Activated CD4-positive, alpha-beta T cell treated with anti-CD3 and anti-CD28 coated beads for 4 hours (primary cell): ENCODE measurements at places on chromosomes 4 and X.
A peak's percentile ranks its signal among the peaks of the same experiment; 100 is the strongest.

- peak; percentile 3 for DNase-seq
Observed at GRCh38 chr4:128286474-128287058, 1.0 kb downstream of the PGRMC2 start.

DNA sequence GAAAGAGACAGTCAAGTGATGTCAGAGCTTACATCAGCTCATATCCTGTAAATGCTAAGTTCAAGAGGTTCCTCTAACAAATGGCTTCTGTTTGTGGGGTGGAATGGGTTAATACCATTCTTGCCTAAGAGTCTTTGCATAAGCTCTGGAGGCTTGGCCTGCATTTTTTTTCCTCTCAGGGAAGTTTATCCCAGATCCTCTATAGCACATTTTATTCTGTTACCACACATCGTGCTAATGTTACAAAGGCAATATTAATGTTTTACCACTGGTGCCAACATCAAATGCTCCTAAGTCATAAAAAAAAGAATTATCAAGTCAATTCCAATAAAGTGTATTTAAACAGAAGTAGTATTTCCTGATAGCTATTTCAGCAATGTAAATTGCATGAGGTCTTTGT is 2.9 kb upstream of the ADH6 start:
- no peak for DNase-seq

GRCh38 chr4:54440394-54441136 is 211.5 kb downstream of the PDGFRA start:
- DNase-seq = no peak

GRCh38 chr4:98739751-98740150 is 81.3 kb upstream of the TSPAN5 start:
- DNase-seq = no peak

- DNase-seq = peak; percentile 26
Observed at GRCh38 chr4:1026115-1026514, 14.7 kb downstream of the FGFRL1 start.
